ENCODE measurements at places on chromosomes 11 and 22.

- DNase-seq = no peak
Measured at GRCh38 chr22:34814260-34815025, 251.5 kb upstream of the ISX start.

GRCh38 chr22:23384431-23384830 lies 195.7 kb downstream of the IGLL1 start:
- no peak for DNase-seq

DNA sequence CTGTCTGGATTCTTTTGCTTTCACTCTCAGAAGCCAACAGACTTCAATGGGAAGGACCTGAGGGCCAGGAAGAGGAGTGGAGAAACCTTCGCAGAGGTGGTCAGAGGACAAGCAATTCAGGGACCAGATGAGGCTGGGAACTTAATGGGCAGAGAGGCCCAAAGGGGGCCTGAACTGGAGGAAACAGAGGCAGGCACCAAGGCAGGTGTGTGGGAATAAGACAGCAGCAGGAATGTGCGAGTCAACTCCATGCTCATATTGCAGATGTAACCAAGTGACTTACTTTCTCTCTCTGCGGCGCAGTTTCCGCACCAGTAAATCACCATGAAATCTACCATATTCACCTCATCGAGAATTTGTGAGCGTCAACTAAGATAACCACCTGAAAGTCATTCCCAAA lies 669.1 kb downstream of the NTM start:
- DNase-seq = no peak

DNA sequence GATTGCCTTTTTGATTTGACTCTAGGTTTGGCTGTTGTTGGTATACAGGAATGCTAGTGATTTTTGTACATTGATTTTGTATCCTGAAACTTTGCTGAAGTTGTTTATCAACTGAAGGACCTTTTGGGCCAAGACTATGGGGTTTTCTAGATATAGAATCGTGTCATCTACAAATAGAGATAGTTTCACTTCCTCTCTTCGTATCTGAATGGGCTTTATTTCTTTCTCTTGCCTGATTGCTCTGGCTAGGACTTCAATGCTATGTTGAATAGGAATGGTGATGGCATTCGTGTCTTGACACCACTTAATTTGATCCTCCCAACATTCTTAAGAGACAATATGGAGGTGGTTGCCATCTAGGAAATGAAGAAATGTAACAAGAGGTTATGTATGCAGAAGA lies 388.1 kb upstream of the API5 start:
- DNase-seq = no peak

- DNase-seq = no peak
Measured at GRCh38 chr11:3710485-3711259, 39.5 kb upstream of the CHRNA10 start.

Measured in fibroblast of pulmonary artery (primary cell).